CD8-positive, alpha-beta memory T cell (primary cell): ENCODE measurements at places on chromosomes 16 and 17. TPM values are rescaled to one million over a fixed set of nuclear protein-coding genes. Genes with fewer than 3 reads are reported as not detected.
A peak's percentile ranks its signal among the peaks of the same experiment; 100 is the strongest.

TEKT1 gene
- total RNA-seq, result not detected

- peaks cover 47% of the 10 kb centered on the region for H3K4me1 ChIP-seq
- peak overlapping the region; percentile 47 for H3K4me3 ChIP-seq
- peak; percentile 20 for DNase-seq
- H3K27ac ChIP-seq, result peak overlapping the region; percentile 58
Observed at GRCh38 chr17:49387498-49388289, 25.6 kb upstream of the ZNF652 start.

GRCh38 chr17:12853921-12854320, 64.6 kb downstream of the ARHGAP44 start:
- no peak for DNase-seq
- H3K36me3 ChIP-seq, result no peaks in the 10 kb centered on the region
- no peaks in the 10 kb centered on the region for H3K4me1 ChIP-seq
- H3K4me3 ChIP-seq, result no peak overlapping the region

- H3K4me1 ChIP-seq, result no peaks in the 10 kb centered on the region
- H3K36me3 ChIP-seq, result no peaks in the 10 kb centered on the region
- no peak overlapping the region for H3K4me3 ChIP-seq
- no peaks in the 10 kb centered on the region for H3K27me3 ChIP-seq
- H3K27ac ChIP-seq, result no peak overlapping the region
Observed at GRCh38 chr16:52647588-52647987, 100.6 kb upstream of the TOX3 start.

DNA sequence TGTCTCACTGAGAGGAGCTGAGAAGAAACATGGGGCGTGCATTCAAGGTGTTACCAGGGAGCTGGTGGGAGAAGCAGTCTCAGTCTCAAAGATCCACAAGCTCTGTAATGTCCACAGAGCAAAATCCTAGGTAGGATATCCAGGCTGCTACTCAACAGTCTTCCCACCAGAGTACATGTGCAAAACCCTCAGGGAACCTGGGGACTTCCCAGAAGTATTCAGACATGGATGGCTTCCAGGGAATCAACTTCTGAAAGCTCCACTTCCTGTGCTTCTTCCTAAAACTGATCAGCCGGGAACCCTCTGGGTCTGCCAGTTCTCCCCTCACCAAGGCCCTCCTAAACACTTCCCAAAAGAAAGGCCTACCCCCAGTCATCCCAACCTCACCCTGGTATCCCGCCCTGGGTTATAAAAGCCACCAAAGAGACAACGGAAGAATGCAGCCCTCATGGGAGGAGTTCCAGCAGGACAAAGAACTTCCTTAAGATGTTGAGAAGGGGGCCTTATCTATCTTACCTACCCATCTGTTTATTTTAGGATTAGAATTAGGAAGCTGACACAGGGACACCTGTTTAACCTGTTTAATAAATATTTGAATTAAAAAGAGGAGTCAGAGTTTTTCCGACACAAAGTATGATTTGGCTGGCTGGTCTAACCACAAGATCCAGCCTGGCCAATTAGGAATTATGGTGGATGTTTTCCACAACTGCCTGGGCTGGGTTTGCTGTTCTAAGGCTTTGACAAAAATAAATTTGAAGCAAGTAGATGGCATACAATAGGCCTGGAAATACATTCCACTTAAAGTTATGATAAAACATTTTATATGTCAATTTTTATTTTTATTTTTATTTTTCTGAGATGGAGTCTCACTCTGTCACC, 37.0 kb downstream of the CUEDC1 start:
- no peak for DNase-seq
- no peak overlapping the region for H3K4me3 ChIP-seq
- H3K27ac ChIP-seq, result no peak overlapping the region
- H3K4me1 ChIP-seq, result no peaks in the 10 kb centered on the region
- no peaks in the 10 kb centered on the region for H3K27me3 ChIP-seq

DNA sequence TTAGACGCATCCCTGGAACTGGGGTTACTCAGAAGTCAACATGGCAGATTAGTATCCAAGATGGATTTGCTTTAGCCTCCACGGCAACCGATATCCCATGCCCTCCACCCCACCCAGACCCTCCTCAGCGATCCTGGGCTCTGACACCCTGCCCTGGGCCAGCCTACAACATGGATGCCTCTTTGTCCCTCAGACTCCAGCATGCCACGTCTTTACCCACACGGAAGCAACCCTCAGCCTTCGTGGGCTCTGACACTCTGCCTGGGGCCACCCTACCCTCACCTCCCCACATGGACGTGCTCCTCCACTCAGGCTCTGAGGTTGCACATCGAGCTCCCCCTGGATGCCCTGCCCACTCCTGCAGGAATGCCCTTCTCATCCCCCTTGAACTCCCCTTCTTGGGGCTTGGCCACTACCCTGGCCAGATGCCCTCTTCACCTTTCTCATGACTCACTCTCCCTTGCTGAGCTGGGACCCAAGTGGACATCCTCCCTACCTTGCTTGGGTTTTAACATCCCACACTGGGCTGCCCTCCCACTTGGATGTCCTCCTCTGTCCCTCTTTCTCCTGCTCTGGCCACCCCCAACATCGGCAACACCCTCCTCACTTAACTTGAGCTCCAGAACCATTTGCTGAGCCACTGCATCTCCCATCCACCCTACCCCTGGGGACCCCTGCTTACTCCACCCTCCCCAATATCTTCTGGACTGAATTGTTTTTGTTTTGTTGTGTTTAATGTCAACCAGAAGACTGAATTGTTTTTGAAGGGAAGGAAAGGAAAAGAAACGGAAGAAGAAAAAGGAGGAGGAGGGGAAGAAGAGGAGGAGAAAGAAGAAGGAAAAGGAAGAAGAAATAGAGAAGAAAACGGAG, 18.3 kb upstream of the TMEM92 start:
- H3K4me1 ChIP-seq, result no peaks in the 10 kb centered on the region
- no peaks in the 10 kb centered on the region for H3K27me3 ChIP-seq
- no peak for DNase-seq

TSPOAP1 gene
- total RNA-seq, result 15.0 TPM

DNA sequence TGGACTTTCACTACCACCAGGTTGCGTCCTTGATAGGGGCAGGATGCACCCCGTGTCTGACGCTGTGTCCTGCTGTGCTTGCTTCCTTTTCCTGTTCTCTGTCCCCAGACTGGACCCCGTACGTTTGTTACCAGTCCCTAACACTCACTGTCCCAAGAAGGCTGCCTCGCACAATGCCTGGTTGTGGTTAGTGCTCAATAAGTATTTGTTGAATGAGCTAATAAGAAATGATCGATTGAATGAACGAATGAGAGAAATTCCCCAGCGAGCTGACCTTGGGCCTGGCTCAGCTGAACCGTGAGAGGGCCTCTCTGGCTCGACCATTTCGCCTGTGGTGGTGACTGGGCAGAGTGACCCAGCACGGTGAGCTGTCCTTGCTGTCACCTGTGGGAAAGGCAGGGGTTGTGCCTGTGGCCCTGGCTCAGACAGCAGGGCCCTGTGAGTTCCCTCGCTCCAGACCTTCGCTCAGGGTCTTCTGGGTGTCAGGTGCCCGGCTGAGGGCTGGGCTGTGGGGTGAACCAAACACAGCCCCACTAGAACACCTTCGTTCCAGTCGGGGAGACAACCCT, 20.9 kb downstream of the CMIP start:
- no peak overlapping the region for H3K4me3 ChIP-seq
- peaks cover 61% of the 10 kb centered on the region for H3K4me1 ChIP-seq
- no peak for DNase-seq
- no peak overlapping the region for H3K27ac ChIP-seq
- H3K27me3 ChIP-seq, result no peaks in the 10 kb centered on the region
- H3K36me3 ChIP-seq, result no peaks in the 10 kb centered on the region

CENPT gene
- total RNA-seq, result 58.6 TPM

CES3 gene
- total RNA-seq, result 0.24 TPM

EXOC7 gene
- 109 TPM for total RNA-seq

DNA sequence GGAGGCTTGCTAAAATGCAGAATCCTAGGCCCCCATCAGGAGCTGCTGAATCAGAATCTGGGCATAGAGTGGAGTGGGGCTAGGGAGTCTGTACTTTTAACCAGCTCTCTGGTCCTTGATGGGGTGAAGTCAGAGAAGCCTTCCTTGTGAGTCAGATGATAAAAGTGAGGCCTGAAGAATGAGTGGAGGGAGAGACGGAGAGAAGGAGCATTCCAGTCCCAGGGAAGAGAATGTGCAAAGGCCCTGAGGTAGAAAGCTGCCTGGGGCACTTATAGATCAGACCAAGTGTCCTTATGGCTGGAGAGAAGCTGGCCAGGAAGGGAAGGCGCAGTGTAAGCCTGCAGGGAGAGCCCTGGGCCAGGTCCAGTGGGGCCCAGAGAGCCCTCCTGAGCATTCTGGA, 235.1 kb upstream of the NLRP1 start:
- no peaks in the 10 kb centered on the region for H3K27me3 ChIP-seq
- H3K27ac ChIP-seq, result no peak overlapping the region
- no peak for DNase-seq
- no peak overlapping the region for H3K4me3 ChIP-seq
- H3K36me3 ChIP-seq, result no peaks in the 10 kb centered on the region

TBX2 gene
- total RNA-seq, result 0.13 TPM

TNFRSF17 gene
- not detected for total RNA-seq

KRT20 gene
- total RNA-seq, result not detected

GRCh38 chr16:70786020-70786755, 14.8 kb downstream of the VAC14 start:
- no peaks in the 10 kb centered on the region for H3K27me3 ChIP-seq
- peaks cover 46% of the 10 kb centered on the region for H3K36me3 ChIP-seq
- no peak for DNase-seq
- no peak overlapping the region for H3K27ac ChIP-seq

GRCh38 chr17:80781807-80782277, 209.8 kb upstream of the CHMP6 start:
- no peaks in the 10 kb centered on the region for H3K27me3 ChIP-seq
- peak overlapping the region; percentile 11 for H3K4me3 ChIP-seq
- peaks cover 69% of the 10 kb centered on the region for H3K4me1 ChIP-seq
- DNase-seq, result no peak
- H3K36me3 ChIP-seq, result no peaks in the 10 kb centered on the region

GRCh38 chr17:50638966-50639713, 4.5 kb downstream of the ABCC3 start:
- H3K4me3 ChIP-seq, result no peak overlapping the region
- no peaks in the 10 kb centered on the region for H3K4me1 ChIP-seq
- DNase-seq, result no peak
- H3K27ac ChIP-seq, result no peak overlapping the region

KRTAP4-9 gene
- not detected for total RNA-seq

- no peak for DNase-seq
- H3K27ac ChIP-seq, result no peak overlapping the region
- H3K4me3 ChIP-seq, result no peak overlapping the region
- H3K27me3 ChIP-seq, result no peaks in the 10 kb centered on the region
- no peaks in the 10 kb centered on the region for H3K4me1 ChIP-seq
Observed at GRCh38 chr16:55508271-55508921, 476 bp upstream of the LPCAT2 start.

DNA sequence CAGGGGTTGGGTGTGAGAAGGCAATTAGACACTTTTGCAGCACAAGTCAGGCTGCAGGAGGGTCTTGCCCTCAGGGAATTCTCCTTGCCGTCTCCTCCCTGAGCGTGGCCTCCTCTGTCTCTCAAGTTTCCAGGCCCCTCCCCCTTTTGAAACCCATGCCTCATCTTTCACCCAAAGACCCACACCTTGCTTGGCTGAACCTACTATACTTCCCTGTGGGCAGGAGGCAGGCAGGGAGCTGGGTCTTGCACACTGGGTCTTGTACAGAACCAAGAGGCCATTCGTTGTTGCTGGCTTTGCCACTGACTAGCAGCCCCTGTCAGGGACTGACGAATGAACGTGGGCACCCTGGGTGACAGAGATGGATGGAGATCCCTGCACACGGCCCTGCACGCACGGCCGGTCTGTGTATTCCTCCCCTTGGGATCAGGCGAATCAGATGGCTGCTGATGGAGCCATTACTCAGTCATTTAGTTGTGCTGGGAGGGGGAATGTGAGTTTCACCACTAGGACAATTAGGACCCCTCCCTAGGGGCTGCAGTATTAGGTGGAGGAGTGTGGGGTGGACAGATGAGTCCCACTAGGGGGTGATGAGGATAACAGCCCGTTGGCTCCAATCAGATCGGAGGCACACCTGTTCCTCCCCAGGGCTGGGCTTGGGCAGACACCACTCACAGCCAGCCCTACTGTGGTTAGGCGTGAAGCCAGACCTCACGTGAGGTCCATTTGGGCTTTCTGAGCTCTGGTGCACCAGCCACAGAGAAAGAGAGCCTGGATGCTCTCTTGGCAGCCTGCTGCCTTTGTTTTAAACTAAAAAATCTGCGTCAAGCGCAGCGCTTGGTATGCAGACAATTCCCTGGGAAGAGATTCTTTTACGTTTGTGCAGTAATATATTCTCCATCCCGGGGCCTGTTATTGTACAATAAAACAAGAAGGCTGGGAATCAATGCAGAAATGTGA, 167.7 kb upstream of the WSCD1 start:
- no peaks in the 10 kb centered on the region for H3K4me1 ChIP-seq
- no peak overlapping the region for H3K27ac ChIP-seq
- no peak for DNase-seq
- H3K4me3 ChIP-seq, result no peak overlapping the region
- no peaks in the 10 kb centered on the region for H3K36me3 ChIP-seq

DNA sequence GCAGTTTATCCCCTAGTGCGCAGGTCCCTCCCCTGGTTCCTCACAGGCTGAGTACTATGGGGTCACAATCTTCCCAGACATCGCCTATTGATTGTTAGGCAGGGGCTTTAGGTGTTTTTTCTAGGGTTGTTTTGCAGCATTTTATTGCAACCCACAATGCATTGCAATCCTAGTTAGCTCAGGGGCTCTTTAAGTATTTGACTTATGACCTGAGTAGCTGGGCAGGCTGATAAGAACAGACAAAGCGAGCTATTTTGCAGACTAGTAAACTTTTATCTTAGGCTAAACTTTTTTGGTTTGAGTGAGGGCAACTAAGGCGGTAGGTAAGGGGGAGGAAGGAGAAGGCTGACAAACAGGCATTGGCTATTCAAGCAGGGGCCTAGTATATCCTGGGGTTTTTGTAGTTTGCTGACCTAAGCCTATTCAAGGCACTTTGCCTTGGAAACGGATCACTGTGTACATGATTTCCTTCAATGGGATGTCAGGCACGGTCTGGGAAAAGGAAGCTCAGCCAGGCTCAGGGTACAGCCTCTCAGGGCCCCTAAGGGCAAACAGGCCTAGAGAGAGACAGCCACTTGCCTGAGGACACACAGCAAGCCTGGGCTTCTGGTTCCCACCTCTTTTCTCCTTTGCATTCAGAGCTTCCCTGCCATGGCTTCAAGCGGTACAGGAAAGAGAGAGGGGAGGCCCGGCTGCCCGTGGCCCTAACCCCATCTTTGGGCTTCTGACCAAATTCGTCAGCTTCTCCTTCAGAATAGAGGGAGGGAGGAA, 6.4 kb downstream of the DRC7 start:
- no peaks in the 10 kb centered on the region for H3K36me3 ChIP-seq
- H3K27me3 ChIP-seq, result no peaks in the 10 kb centered on the region
- no peak for DNase-seq
- H3K4me1 ChIP-seq, result no peaks in the 10 kb centered on the region
- H3K27ac ChIP-seq, result peak overlapping the region; percentile 51
